ENCODE measurements at places on chromosomes 12 and 14. TPM values are rescaled to one million over a fixed set of nuclear protein-coding genes. Genes with fewer than 3 reads are reported as not detected.

- DNase-seq: peak; percentile 47
Observed at GRCh38 chr14:30974628-30975027, 50.8 kb upstream of the AP4S1 start.

- no peak for DNase-seq
Observed at GRCh38 chr14:96911499-96912149, 114.4 kb downstream of the VRK1 start.

GRCh38 chr14:33714527-33715226 is 236.2 kb downstream of the EGLN3 start:
- peak; percentile 43 for DNase-seq

- DNase-seq: peak; percentile 75
Observed at GRCh38 chr14:90903101-90903500, 86.9 kb upstream of the TTC7B start.

GRCh38 chr12:52127683-52128450 is 48.4 kb downstream of the SMIM41 start:
- no peak for DNase-seq

Gene SLCO1B1
- total RNA-seq: not detected

DNA sequence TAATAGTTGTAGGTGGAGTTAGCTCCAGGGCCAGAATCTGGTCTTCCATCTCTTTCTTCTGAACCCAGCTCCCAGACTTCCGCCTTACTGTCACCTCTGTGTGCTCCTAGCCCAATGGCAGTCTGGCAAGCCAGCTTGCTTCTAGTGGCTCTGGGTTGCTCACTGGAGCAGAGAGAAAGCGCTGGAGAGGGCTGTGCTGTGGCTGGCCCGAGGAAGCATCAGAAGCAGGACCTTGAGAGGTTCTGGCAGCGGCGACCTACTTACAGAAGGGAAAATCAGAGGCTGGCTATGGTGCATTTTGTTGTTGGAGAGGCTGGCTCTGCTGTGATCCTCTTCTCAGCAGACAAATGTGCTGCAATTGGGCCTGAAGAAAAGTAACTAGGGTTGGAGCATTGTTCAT is 28.6 kb downstream of the KCNA5 start:
- DNase-seq: no peak

GRCh38 chr14:24133735-24134134 is 2.3 kb upstream of the PSME1 start:
- no peak for DNase-seq

DNA sequence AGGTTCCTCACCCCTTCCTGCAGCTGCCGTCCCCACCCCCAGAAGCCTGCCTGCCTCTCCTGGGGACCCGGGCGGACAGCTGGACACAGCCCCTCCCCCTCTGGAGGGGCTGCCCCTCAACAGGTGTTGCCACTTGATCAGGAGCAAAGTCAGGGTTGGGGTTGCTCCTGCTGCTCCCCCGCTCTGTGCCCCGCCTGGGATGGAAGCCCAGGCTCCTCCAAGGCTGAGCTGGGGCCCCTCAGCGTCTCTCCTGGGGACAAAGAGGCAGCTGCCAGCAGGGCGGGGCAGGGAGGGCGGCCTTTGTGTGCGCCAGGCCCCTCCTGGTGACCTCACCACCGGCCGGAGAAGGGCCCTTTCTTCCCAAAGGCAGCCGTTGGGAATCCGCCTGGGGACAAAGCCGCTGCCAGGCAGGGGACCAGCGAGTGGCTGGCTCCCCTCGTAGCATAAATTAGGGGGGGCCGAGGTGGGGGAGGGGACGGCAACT is 13.7 kb downstream of the TRMT61A start:
- no peak for DNase-seq

Gene FITM1
- not detected for total RNA-seq

Gene RPS29
- 1,420 TPM for total RNA-seq

- no peak for DNase-seq
Observed at GRCh38 chr12:104615048-104615561, 158.4 kb downstream of the CHST11 start.

GRCh38 chr12:49983892-49984291 is 11.1 kb downstream of the AQP6 start:
- peak; percentile 58 for DNase-seq

Gene RFX4
- not detected for total RNA-seq

GRCh38 chr12:3803865-3804472 is 51.1 kb upstream of the CRACR2A start:
- DNase-seq: peak; percentile 69

Gene WNT1
- total RNA-seq: not detected

Gene HOXC10
- total RNA-seq: 2.9 TPM

Gene ANO4
- total RNA-seq: not detected

- no peak for DNase-seq
Observed at GRCh38 chr14:77213679-77214016, 32.0 kb downstream of the TMEM63C start.

Gene FRMD6
- total RNA-seq: 103 TPM

DNA sequence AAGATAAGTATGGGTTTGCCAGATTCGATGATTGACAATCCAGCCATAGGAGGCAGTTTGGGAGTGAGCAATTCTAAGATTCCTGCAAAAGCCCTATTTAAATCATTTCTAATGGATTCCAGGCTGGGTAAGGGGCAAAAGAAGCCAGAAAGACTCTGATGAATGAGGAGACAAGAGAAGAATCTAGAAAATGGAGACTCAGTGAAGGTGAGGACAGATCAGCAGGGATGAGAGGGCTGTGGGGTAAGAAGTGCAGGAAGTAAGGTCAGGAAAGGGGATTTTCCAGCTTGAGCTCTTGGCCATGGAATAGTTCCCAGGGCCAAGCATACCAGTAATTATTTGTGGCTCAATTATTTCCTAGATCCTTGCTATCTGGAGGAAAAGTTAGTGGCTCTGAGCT is 87.3 kb downstream of the TMX1 start:
- no peak for DNase-seq

Gene KLRC3
- not detected for total RNA-seq

GRCh38 chr14:31806249-31806648 is 245.0 kb downstream of the NUBPL start:
- no peak for DNase-seq

Gene TDRD9
- total RNA-seq: 0.12 TPM

DNA sequence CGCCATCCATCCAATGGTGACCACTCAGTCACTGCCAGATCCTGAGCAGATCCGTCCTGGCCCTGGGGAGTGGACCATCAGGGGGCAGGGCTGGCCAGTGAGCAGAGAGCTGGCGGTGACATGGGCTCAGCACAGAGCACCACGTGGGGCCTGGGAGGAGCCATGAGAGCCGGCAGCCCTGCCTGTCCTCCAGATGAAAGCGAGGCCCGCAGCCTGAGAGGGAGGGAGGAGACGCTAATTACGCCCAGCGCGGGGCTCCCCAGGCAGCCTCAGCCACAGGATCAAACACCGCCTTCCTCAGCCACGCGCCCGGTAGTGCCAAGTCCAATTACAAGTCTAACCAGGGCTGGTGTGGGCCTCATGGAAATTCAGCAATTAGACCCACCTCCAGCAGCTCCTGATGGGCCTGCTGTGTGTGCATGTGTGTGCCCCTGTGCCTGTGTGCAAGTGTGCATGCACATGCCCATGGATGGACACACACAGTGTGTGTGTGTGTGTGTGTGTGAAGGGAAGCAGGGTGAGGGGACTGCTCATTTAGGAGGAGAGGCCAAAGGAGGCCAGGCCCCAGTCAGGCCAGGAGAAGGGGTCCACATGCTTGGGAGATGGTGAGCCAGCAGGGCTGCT is 68.0 kb downstream of the KIF26A start:
- no peak for DNase-seq

Gene UNC79
- total RNA-seq: not detected

- no peak for DNase-seq
Observed at GRCh38 chr12:116339800-116340371, 62.4 kb upstream of the MED13L start.

GRCh38 chr14:61219673-61220072 is 61.5 kb downstream of the TMEM30B start:
- no peak for DNase-seq

Gene AKAP3
- 1.9 TPM for total RNA-seq

GRCh38 chr12:116541547-116542344 is 17.4 kb upstream of the MAP1LC3B2 start:
- DNase-seq: no peak

DNA sequence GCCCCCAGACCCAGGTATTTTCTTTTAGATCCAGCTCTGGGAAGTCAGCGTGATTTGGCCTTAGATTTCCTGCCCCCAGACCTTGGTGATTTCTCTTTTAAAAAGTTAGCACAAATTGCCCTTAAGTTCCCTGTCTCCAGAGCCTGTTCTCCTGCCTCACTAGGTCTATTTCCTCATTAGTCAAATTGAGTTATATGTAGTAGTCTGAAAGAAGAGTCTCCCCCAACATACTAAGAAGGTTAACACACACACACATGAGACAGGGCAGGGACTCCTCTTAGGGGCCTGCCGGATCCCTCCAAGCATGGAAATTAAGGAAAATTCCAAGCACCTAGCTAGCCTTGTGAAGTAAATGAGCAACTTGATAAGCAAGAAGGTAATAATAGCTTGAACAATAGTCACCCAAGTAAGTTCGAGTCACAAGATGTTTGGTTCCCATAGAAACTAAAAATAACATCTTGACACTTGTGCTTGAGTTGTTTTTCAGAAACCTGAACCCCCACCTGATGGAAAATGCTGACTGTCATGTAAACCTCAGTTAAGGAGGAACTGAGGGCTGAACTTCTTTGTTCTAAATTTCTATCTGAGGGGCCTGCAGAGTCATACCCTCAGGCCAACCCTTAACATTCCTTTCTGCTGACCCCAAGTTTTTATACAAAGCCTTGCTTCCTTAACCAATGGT is 51.6 kb downstream of the CAND1 start:
- no peak for DNase-seq

GRCh38 chr12:40208707-40209446 is 15.9 kb upstream of the LRRK2 start:
- DNase-seq: no peak

DNA sequence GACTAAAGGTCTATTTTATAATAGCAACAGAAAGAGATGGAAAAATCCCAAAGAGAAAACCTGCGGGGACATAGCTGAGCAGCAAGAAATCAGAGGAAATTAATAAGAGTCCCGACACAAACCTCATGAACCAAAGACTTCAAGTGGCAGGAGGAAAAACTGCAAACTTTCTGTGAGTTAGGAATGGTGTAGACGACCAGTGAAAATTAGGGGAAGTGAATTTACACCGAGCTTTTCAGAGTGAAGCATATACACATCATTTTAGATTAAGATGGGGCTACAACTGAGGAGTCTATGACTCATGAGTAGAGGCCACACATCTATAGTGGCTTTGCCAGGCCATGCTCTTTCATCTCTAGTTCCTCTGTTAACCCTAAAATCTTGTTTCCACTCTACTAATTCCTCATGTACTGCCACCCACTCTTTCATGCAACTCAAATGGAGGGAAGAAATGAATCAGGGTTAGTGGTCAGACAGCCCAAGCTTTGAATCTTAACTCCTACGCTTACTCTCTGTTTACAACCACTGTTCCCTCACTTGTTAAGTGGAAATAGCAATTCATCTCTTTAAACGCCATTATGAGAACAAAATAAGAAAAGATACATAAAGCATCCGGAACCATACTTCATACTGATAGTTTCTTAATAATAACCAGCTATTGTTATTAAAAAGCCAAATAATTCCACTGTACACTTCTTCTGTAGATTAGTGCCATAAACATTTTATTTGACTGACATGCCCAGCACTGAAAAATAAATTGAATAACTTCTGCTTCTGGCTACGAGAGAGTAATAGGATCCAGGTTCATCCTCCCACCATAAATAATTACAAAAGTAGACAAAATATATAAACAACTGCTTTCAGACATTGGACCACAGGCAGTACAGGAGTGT is 219.3 kb downstream of the RMST start:
- DNase-seq: no peak

GRCh38 chr14:89304972-89305703 is 111.9 kb downstream of the FOXN3 start:
- DNase-seq: peak; percentile 77

Gene SDR9C7
- not detected for total RNA-seq

GRCh38 chr14:93160353-93160801 is 24.3 kb downstream of the MOAP1 start:
- DNase-seq: peak; percentile 64

- no peak for DNase-seq
Observed at GRCh38 chr14:87152693-87153092, 840.3 kb downstream of the GALC start.

GRCh38 chr12:62640910-62641448 is 174.4 kb downstream of the MON2 start:
- peak; percentile 27 for DNase-seq

- no peak for DNase-seq
Observed at GRCh38 chr12:47509398-47509851, 196.4 kb downstream of the RPAP3 start.

Gene PLXNC1
- not detected for total RNA-seq

- DNase-seq: no peak
Observed at GRCh38 chr12:45575823-45576475, 153.6 kb upstream of the ARID2 start.

Gene NINJ2
- not detected for total RNA-seq

GRCh38 chr14:90842726-90843125 is 26.5 kb upstream of the TTC7B start:
- no peak for DNase-seq

- DNase-seq: peak; percentile 55
Observed at GRCh38 chr14:51236314-51236713, 3.7 kb upstream of the TMX1 start.

GRCh38 chr12:6207259-6207925 is 7.2 kb downstream of the CD9 start:
- DNase-seq: no peak

DNA sequence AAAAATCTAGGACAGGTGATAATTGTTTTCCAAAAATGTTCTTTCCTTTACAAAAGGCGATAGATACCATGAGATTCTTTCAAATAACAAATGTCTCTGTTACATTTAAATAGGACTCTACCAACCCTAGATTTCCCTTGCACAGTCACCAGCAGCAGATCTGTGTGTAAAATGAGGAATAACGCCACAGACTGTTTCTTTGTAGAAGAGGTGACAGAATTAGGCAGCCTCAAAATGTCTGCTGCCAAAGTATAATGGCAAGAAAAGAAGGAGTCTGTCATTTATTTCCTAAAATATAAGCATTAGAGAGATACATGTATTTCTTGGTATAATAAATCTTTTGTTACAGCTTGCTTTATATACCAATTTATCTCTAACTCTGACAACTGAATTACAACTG is 8.5 kb upstream of the SRGAP1 start:
- no peak for DNase-seq

- DNase-seq: peak; percentile 99
Observed at GRCh38 chr12:52147367-52147963, 44.3 kb downstream of the KRT80 start.

Measured in PC-3 (cell line).